ENCODE measurements at places on chromosomes 2 and 18.

DNA sequence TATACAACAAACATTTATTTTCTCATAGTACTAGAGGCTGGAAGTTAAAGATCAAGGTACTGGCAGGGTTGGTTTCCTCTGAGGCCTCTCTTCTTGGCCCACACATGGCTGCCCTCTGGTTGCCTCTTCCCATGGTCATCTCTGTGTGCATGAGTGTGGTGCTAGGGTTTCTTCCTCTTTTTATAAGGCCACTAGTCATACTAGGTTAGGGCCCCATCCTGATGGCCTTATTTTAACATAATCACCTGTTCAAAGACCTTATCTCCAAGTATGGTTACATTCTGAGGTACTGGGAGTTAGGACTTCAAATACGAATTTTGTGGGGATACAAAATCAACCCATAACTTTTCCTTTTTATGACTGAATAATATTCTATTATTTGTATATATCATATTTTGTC lies 4.8 kb upstream of the RIOK3 start:
- DNase-seq: no peak

DNA sequence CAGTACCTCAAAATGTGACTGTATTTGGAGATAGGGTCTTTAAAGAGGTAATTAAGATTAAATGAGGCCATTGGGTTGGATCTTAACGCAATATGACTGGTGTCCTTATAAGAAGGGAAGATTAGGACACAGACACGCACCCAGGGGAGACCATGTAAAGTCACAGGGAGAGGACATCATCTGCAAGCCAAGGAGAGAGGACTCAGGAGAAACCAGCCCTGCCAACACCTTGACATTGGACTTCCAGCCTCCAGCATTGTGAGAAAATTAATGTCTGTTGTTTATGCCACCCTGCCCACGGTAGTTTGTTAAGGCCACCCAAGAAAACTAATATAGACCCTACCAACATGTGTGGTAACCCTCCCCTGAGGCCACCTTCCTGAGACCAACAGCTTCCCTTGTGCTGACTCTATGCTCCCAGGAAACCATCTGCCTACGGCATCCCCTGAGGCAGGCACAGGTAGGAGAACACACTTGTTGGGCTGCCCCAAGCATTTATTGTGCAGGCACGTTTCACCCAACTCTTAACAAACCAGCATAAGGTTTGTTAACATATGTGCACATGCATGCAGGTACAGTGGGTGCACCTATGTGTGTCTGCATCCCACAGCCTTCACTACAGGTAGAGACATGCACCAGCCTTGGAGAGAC lies 161.5 kb upstream of the AGAP1 start:
- DNase-seq: no peak

DNA sequence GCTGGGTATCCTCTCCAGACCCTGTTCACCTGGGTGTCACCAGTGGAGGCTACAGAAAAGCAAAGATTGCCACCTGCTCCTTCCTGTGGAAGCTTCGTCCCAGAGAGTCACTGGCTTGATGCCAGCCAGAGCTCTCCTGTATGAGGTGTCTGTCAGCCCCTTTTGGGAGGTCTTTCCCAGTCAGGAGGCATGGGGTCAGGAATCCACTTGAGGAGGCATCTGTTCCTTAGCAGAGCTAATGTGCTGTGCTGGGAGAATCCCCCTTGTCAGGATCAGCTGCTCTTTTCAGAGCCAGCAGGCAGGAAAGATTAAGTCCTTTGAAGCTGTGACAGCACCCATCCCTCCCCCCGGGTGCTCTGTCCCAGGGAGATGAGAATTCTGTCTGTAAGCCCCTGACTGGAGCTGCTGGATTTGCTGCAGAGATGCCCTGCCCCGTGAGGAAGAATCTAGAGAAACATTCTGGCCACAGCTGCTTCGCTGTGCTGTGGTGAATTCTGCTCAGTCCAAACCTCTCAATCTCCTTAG lies 121.8 kb downstream of the GPR39 start:
- DNase-seq: no peak

GRCh38 chr2:172000696-172001361 lies 1.1 kb downstream of the METAP1D start:
- DNase-seq: no peak

DNA sequence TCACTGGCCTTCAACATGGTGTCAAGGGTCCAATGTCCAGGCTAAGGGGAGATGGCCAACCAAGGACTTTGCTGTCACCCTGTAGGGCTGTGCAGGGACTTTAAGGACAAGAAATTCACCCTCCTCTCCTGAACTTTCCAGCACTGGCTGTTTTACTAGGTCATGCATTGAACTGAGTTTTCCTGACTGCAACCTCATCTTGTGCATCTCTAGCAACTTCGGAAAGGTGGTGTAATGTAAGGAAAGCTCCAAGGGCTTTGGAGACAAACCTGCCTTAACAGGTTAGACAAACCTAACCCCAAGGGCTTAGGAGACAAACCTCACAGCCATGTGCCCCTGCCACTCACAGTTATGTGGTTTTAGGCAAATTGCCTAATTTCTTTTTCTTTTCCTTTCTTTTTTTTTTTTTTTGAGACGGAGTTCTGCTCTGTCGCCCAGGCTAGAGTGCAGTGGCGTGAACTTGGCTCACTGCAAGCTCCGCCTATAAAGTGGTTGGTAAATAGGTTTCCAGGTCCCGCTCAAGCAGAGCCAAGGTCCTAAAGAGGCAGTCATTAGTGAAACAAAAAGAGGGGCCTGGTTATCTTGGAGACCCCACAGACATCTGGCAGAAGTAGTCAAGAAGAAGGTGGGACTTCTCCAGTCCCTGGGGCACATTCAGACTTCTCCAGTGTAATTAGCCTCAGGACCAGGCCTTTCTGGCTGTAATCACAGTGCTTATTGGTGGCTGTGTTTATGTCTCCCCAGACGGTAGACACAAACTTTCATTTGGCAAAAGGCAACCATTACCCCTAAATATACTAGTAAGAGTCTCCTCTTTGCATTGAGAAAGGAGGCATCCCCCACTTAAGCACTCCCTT lies 37.6 kb upstream of the PMAIP1 start:
- no peak for DNase-seq

- DNase-seq: no peak
Measured at GRCh38 chr2:23243073-23243659, 141.8 kb upstream of the KLHL29 start.
